Suprapubic skin (tissue), 4 donors: ENCODE measurements at places on chromosomes 16 and 17.

DNA sequence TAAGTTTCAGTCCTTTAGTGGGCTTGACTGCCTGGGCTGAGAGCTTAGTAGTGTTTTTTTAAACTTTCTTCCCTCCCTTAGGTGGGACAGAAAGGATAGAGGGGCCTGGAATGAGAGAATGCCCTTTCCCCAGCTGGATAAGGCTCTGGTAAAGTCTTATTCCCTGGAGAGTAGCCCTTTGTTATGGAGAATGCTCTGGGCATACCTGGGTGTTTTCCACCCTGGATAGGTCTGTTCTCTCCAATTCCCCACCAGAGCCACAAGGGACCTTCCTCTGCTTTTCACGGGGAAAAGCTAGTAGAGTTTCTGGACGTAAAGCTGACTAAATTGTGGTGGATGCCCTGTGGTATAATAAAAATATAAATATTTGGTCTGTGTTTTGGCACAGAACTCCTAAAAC, 164.1 kb downstream of the HS3ST4 start:
- no peak for DNase-seq

- no peak for DNase-seq
Observed at GRCh38 chr16:85473909-85474620, 139.1 kb upstream of the GSE1 start.

- no peak for DNase-seq
Observed at GRCh38 chr17:49480836-49481615, 14.1 kb upstream of the NGFR start.

DNA sequence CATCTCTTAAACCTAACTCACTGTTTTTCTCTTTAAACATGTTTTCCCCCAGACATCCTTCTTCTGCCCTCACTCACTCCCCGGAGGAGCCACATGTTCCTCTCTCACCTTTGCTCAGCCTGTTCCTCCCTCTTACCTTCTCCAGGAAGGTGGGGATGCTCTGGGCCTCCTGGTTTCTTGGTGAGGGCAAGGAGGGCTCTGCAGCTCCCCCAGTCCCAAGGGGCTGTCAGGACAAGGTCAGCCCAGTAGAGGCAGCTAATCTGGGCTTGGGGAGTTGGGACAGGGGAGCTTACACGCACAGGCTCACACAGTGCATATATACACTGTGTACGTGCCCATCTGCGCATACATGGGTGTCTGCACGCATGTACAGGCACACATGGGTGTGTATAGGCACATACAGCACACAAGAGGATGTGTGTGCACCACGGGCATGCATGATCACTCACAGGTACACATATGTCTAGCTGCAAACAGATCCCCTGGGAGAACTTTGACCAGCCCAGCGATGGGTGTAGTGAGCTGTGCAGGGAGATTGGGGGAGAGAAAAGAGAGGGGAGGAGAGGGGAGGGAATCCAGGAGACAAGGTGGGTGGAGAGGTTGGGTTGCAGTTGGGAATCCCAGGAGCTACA, 28.6 kb upstream of the SPNS3 start:
- DNase-seq: no peak

GRCh38 chr16:4498546-4499195, 22.5 kb downstream of the HMOX2 start:
- no peak for DNase-seq

DNA sequence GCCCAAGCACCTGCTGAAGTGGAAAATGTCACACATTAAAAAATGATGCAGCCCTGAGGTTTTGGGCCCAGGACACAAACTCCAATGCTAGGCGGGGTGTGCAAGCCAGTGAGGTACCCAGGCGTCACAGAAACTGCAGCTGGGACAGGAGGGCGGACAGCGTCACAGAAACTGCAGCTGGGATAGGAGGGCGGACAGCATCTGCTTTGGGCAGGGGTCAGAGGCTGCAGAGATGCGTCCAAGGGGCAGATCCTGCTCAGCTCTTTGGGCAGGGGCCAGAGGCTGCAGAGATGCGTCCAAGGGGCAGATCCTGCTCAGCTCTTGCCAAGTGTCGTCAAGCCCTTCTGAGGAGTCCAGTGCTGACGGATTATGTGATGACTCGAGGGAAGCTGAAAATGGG, 43.9 kb upstream of the RCVRN start:
- no peak for DNase-seq

DNA sequence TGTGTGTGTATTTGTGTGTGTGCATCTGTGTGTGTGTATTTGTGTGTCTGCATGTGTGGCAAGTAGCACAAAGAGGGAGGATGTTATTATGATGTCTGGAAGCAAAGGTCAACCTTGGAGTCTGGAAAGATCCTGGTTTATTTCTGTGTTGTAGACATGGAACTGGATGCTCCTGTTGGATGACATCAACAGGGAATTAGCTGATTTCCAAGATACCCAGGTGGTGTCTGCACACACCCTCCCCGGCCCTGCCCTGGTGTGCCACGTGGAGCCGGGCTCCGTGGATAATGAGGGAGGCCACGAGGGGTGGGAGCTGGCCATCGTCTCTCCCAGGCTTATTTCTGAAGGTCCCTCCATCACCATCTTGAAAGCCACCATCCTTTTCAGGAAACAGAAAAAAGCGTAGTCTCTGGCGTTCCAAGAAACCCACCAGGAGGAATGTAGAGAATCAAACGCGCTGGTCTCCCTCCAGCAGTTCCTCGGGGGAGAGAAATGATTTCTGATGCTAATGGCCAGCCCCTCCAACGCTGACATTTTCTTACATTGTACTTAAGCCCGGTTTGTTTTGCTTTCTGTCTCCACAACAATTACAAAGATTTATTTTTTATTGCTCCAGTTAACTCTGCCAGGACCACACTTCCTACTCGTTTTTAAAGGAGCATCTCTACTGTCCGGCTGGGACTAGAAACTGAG, 93.3 kb downstream of the FOXL1 start:
- DNase-seq: no peak

DNA sequence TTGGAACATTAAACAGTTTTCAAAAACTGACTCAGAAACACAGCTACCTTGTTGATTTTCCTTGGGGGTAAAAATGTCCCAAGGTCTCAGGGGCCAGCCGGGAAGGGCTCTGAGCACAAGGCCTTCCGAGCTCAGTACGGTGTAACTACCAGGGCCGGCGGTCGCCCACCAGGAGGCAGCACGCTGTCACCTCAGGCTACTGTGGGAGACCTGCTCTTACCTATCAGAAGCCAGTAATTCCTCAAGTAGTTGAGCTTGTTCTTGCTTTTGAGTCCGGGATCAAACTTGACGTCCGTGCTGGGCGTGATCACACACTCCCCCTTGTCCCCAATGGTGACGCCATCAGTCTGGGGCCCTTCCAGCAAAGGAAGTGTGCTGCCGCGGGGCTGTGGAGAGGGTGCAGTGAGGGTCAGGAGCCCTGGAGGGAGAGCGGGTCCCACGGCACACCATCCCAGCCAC, 43.4 kb upstream of the ICAM2 start:
- no peak for DNase-seq

DNA sequence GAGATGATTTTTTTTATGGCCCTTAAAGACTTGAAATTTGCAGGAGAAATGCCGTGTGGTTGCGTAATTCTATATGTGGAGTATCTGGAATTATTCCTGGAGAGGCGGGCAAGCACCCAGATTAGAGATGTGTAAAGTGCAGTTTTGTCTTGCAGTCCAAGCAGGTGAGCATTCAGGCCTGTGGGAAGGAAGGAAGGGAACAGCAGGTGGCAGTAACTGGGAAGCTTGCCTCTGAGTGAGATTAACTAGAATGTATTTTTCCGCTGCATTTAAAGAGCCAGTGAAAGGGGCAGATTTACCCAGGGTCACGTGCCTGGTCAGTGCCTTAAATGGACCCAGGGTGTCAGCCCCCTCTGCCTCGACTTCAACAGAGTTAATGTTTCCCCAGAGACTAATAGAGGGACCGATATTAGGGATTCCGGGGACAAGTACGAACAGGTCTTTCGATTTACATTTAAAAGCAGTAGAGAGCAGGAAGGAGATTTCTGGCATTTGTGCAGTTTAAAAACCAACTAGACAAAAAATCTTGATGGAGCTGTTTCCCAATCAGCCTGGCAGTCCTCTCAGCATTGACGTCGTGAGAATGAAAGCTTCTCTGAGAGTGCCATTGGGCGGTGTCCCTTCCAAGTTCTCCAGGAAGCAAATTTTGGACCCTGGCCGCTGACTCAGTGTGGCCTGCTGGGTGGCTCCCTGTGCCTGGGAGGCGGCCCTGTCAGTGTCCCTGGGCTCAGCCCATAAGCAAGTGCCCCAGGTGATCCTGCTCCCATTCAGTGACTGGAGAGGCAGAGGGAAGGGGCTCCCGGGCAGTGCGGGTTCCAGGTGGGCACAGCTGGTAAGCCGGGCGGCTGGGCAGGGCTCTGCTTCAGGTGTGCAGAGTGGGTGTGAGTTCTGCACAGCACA, 38.2 kb downstream of the KSR1 start:
- peak; percentile 91 for DNase-seq
